ENCODE measurements at places on chromosomes 1 and 21. TPM values are rescaled to one million over a fixed set of nuclear protein-coding genes. Genes with fewer than 3 reads are reported as not detected.

Gene CLDN8
- 4.0 TPM for total RNA-seq

Gene PIGR
- total RNA-seq, result 4.2 TPM

Gene CELA2A
- total RNA-seq, result not detected

Gene BARHL2
- not detected for total RNA-seq

DNA sequence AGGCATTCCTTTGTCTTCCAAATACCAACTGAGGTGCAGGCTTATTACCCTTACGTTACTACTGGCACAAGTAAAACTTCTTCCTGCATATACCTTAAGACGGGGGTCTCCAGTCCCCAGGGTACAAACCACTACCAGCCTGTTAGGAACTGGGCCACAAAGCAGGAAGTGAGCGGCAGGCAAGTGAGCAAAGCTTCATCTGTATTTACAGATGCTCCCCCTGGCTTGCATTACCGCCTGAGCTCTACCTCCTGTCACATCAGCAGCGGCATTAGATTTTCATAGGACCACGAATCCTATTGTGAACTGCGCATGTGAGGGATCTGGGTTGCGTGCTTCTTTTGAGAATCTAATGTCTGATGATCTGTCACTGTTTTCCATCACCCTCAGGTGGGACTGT is 113.1 kb downstream of the SLC45A1 start:
- DNase-seq, result no peak

- no peak for DNase-seq
These were observed 159.5 kb downstream of the SLC45A1 start for GRCh38 chr1:8477166-8477982.

- peak; percentile 82 for DNase-seq
These were observed 14.1 kb downstream of the AZIN2 start for GRCh38 chr1:33094971-33095604.

- no peak for DNase-seq
These were observed 23.4 kb downstream of the COA7 start for GRCh38 chr1:52674497-52675384.

DNA sequence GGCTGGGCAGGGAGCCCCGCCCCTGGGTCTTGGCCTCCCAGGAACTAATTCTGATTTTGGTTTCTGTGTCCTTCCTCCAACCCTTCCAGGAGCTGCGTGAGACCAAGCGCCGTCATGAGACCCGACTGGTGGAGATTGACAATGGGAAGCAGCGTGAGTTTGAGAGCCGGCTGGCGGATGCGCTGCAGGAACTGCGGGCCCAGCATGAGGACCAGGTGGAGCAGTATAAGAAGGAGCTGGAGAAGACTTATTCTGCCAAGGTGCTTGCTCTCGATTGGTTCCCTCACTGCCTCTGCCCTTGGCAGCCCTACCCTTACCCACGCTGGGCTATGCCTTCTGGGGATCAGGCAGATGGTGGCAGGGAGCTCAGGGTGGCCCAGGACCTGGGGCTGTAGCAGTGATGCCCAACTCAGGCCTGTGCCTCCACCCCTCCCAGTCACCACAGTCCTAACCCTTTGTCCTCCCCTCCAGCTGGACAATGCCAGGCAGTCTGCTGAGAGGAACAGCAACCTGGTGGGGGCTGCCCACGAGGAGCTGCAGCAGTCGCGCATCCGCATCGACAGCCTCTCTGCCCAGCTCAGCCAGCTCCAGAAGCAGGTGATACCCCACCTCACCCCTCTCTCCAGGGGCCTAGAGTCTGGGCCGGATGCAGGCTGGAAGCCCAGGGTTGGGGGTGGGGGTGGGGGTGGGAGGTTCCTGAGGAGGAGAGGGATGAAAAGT is 18.5 kb upstream of the SEMA4A start:
- DNase-seq, result peak; percentile 5

DNA sequence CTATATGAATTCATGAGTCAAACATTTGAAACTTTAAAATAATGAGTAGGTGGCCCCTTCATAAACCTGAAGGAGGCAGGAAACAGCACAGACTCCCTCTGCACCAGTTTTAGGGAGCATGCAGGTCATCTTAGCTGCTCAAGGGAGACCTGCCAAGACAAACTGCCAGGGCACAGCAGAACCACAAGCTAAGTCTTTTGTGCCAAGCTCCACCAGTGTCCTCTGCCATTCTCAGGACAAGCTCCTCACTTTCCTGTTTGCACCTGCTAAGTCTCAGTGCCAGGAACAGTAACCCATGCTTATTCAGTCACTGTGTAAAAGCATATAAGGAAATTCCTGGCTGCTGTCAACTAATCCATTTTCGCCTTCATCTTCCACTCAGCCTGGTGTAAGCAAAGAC is 368.9 kb downstream of the SEC16B start:
- no peak for DNase-seq

- no peak for DNase-seq
These were observed 333.6 kb upstream of the CAMK1G start for GRCh38 chr1:209249785-209250440.

DNA sequence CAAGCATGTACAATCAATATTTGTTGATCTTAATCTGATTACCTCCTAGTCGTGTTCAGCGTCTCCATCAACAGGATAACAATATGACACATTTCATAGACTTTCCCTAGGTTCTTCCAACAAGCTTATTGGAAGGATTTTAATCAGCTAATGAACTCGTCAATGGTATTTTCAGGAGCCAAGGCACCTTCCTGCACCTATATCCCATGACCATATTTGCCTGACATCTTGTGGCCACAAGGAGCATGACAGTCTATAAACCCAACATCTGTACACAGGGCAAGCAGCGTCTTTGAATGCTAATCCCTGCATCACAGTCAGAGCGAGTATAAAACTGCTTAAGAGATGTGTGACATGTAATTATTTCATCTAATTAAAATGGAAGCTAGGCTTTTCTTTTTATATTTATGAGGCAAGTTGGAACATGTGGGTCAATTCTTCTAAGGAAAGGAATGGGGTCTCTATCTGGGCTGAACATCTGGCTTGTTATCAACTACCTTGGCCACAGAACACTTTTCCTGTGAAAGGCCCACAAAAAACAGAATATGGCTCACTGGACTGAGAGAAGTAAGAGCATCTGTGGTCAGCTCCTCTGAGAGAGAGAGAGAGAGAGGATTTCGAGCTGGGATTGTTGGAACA is 388.8 kb downstream of the NTNG1 start:
- DNase-seq, result peak; percentile 67

DNA sequence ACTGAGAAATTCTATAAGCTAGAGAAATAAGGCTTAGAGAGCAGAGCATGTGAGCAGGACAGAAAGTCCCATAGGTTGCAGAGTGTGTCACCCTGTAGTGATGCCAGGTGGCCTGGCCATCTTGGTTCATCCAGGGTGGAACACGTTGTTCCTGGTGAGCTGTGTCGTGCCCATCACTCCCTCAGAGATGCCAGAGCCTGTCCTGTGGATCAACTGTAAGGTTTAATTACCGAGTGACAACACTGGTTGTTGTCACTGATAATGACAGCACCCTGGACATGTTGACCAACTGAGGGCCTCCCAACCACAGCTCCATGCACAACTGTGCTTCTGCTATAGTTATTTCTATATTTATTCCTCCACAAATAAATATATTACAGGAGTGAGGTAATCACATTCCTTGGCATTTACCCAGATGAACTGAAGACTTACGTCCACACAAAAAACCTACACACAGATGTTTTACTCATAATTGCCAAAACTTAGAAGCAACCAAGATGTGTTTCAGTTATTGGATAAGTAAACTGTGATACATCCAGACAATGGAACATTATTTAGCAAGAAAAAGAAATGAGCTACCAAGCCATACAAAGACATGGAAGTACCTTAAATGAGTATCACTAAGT is 6.2 kb downstream of the C1orf198 start:
- DNase-seq, result no peak

DNA sequence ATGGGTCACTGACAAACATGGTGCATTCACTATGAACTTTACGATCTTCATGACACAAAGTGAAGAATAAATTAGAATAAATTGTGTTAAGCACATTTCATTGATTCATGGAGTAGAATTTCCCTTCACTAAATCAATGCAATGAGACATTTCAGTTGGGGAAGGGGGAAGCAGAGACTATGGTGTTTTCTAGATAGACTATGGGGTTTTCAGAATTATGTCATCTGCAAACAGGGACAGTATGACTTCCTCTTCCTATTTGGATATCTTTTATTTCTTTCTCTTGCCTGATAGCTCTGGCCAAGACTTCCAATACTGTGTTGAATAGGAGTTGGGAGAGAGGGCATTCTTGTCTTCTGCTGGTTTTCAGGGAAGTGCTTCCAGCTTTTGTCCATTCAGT is 80.0 kb upstream of the C1orf105 start:
- DNase-seq, result no peak

GRCh38 chr21:43876605-43877004 is 11.6 kb downstream of the AGPAT3 start:
- no peak for DNase-seq

GRCh38 chr1:245788269-245788668 is 633.5 kb downstream of the KIF26B start:
- peak; percentile 59 for DNase-seq

- DNase-seq, result no peak
These were observed 321.1 kb downstream of the KCTD3 start for GRCh38 chr1:215888159-215888558.

- no peak for DNase-seq
These were observed 27.2 kb downstream of the IGFN1 start for GRCh38 chr1:201217851-201218250.

- DNase-seq, result no peak
These were observed 21.3 kb upstream of the FCRL2 start for GRCh38 chr1:157798211-157798610.

DNA sequence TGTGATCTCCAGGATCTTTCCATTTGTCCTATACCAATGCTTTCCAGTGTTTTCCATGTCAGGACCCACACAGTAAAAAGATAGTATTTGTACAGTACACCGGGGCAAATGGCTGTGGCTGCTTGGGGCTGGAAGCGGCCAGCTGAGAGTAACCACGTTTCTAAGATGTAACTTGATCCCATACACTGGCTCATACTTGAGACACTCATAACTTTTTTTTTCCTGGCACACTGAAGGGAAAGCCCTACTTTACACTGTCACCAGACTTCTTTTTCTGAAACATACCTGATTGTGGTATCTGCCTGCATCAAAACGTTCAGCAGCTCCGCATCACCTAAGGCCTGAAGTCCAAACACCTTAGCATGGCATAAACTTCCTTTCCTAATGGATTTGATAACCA is 21.6 kb downstream of the VPS13D start:
- no peak for DNase-seq

DNA sequence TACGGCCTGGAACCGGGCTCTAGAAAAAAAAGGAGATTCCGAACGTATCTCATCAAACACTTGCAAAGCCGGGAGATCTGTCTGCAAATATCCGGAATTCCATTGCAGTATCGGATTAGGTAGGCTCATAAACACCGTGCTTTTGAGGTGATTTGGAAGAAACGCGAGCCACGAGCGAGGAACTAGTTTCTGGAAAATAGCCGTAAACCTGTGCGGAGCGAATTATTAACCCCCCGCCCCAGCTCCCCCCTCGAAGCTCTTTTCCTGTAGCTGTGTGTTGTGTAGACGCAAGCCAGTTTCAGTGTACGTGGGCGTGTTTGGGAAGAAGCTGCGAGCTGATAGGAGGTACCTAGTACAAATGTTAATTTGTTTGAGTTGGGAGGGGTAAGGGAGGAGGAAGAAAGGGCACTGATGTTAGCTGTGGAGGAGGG is 1.1 kb downstream of the RALGPS2 start:
- DNase-seq, result peak; percentile 89

DNA sequence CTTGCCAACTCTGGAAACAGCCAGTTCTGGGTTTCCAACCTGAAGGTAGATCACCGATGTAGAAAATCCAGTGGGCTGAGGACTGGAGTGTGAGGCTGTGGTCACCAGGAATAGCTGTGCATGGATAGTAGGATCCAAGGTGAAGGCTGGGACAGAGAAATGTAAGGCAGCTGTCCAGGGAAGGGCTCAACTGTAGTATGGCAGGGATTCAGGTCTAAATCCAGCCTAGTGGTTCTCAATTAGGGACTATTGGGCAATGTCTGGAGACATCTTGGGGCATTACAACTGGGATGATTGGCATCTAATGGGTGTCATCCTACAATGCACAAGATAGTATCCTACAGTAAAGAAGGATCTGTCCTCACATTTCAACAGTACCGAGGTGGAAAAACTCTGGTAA is 67.7 kb upstream of the RUNX1 start:
- DNase-seq, result no peak

GRCh38 chr21:25756190-25756932 is 21.6 kb downstream of the GABPA start:
- DNase-seq, result no peak

DNA sequence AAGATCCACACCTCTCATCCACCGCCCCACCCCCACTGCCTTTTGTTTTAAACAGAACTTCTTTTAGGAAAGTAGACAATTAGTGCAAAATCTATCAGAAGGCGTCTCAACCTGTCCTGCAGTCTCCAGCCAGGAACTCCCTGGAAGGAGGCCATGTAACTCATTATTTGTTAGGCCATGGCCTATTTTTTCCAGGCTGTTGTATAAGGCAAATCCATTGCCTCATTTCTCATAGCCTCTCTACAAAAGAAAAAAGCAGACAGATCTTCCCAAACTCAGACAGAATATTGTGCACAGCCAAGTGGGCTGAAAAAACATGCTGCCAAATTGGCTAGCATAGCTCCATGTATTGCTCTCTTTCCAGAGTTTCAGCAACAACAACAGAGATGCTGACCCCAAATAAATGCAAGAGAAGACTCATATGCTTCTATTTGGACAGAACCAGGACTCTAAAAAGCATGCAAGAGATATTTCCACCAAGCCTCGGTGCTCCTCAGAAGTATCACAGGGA is 770.7 kb upstream of the CXADR start:
- DNase-seq, result peak; percentile 64

DNA sequence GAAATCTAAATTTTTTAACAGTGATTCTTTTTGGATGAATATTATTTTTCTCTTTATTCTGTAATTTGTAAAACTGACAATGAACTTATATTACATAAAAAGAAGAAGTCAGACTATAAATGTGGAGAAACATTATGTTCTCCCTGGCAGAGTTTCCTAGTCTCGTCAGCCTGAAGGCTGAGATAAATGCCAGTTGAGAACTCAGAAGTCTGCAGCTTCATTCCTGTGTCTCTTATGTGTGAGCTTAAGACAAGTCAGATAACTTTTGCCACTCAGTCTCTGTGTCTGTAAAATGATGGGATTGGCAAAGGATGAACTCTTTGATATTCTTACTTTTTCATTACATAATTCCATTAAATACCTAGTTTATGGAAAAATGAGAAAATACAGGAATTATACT is 568.8 kb upstream of the ZRANB2 start:
- DNase-seq, result no peak

GRCh38 chr1:3084726-3085125 is 15.7 kb downstream of the PRDM16 start:
- no peak for DNase-seq

GRCh38 chr1:31335007-31335406 is 37.9 kb downstream of the FABP3 start:
- peak; percentile 48 for DNase-seq

- no peak for DNase-seq
These were observed 119.6 kb upstream of the ERRFI1 start for GRCh38 chr1:8145545-8146202.

- DNase-seq, result peak; percentile 75
These were observed 296 bp upstream of the RNPEP start for GRCh38 chr1:201982082-201982622.
